ENCODE measurements at places on chromosomes 5 and 9.

DNA sequence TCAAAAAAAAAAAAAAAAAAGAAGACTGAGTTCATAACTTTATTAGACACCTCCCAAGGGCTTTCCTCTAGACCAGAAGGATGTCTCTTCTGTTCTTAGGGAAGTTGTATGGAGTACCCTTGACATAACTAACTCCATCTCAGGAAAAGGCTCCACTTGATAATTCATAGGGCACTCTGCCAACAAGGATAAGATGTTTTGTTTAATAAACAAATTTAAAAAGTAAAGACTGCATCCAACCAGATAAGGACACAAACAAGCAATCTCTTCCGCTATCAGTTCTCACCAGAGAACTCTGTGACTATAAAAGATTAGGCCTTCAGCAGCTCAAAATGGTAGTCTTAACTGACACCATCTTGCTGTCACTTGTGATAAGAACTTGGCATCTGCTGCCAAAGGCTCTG is 65.8 kb downstream of the SFXN1 start:
- no peak for DNase-seq

DNA sequence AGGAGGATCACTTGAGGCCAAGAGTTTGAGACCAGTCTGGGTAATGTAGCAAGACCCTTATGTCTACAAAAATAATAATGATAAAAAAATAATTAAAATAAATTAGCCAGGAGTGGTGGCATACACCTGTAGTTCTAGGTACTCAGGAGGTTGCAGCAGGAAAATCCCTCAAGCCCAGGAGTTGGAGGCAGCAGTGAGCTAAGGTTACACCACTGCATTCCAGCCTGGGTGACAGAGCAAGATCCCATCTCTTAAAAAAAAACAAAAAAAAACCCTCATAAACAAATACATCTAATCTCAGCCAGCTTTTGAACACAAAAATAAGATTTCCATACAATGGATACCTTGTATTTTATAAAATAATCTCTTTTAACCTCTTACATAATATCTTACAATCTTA is 363.3 kb upstream of the KLF4 start:
- no peak for DNase-seq

DNA sequence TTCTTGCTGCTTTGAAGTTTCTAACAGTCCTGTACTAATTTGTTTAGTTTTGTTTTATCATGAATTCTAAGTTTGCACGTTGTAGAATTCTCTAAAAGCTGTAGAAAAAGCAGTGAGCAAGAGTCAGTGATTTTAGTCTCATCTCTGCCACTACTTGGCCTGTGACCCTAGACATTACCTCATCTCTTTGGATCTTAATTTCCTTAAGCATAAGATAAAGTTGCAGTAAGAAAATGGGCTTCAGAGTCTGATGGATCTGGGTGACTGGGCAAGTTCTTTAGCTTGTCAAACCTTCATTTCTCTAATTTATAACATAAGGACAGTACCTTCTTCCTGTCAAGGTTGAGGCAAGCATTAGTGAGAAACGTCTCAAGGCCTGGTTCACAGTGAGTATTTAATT is 247.9 kb downstream of the DMRT2 start:
- DNase-seq = no peak

GRCh38 chr5:50547303-50547702 is 106.2 kb upstream of the EMB start:
- no peak for DNase-seq

- no peak for DNase-seq
Measured at GRCh38 chr9:92183449-92183848, 68.2 kb upstream of the SPTLC1 start.

- peak; percentile 57 for DNase-seq
Measured at GRCh38 chr5:169970911-169971765, 9.2 kb downstream of the INSYN2B start.

GRCh38 chr9:86679909-86680308 is 267.4 kb downstream of the GAS1 start:
- DNase-seq = no peak

DNA sequence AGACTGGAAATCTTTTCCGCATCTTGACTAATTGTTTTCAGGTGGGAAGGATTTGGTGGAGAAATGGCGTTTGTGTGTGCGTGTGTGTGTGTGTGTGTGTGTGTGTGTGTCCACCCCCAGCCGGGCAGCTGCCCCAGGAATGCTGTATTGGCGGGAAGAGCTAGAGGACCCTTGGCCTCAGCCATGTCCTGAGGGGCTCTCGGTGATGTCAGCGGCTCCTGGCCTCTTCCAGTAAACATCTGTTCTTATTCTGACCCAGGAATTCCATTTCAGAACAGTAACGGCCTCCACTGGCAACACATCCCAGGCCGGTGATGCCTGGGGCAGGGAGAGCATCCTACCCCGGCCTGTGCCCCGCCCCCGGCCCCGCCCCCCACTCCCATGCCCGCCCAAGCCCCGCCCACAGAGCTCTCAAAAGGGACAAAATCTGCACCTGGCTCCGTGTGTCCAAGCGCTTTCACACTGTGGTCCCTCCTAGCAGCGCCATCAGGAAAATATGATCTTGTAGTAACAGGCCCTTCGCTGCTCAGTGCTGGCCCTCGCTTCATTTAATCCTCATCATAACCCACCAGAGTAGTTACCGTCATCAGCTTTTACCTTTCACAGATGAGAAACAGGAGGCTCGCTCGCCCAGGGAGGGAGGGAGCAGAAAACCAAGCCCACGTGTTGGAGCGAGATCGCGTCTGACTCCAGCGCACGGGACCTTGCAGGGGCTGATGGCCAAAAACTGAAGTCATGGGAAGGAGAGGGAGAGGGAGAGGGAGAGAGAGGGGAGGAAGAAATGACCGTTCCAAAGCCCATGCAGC is 18.9 kb downstream of the ADAMTS2 start:
- no peak for DNase-seq

DNA sequence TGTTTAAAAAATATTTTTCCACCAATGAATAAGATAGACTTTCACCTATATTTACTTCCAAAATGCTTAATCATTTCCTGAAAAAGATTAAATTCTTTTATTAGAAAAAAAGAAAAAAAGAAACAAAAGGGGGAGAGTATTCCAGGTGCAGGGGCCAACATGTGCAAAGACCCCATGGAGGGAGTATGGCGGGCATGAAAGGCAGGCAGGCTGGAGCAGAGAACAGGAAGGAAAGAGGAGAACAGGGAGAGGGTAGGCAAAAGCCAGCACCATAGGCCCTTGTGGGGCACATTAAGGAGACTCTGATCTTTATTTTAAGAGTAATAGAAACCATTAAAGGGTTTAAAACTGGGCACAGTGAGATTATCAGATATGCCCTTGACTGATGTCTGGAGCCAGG is 16.5 kb upstream of the SAP30L start:
- no peak for DNase-seq

Measured in endothelial cell (in vitro differentiated cells).